Temporal lobe (tissue), 4 donors: ENCODE measurements at places on chromosomes 7 and 10. TPM values are rescaled to one million over a fixed set of nuclear protein-coding genes. Genes with fewer than 3 reads are reported as not detected.

The TRPV6 gene
- under 0.01 TPM for total RNA-seq

The ST8SIA6 gene
- 4.7 TPM for total RNA-seq

The CYP3A5 gene
- total RNA-seq: under 0.01 TPM

The CACNA2D1 gene
- 219 TPM for total RNA-seq

The CYP3A4 gene
- total RNA-seq: not detected
